NCI-H1092 treated with DMSO at 0.1 percent for 48 hours (cell line): ENCODE measurements at places on chromosomes 16 and 17.

DNA sequence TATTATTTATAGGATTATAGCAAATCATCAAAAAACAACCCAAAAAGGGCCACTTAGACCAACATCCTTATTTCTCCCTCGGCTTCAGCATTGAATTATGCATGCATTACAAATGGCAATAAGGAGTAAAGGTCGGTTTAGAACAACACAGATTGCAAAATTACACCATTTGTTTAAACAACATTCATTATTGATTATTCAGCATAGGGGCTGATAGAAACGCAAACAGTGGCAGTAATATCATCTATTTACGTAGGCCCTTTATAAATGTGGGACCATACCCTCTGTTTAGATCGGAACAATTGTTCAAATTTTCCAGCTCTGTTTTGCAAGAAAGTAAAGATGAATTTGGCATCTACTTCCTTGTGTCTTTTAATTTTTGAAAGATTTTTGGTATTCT is 153.3 kb downstream of the WWOX start:
- DNase-seq, result peak; percentile 34

DNA sequence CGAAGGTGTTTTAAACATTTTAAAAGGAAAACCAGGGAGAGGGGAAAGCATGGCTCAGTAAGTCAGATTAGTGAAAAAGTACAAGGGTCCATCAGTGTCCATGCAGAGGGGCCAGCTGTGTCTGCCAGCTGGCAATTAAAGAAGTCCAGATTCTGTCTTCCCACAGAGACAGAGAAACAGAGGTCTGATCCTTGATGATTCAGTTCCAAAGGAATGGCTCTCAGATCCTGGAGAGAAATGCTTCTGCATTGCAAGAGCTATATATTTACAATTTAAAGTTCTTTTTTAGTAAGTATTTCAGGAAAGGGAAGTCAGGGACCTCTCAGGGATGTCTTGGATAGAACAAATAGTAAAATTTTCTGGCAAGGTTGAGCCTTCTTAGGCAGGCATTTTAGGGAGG is 56.2 kb downstream of the HSD17B2 start:
- DNase-seq, result no peak

GRCh38 chr17:50558941-50559614 is 1.4 kb upstream of the CACNA1G start:
- DNase-seq, result no peak

DNA sequence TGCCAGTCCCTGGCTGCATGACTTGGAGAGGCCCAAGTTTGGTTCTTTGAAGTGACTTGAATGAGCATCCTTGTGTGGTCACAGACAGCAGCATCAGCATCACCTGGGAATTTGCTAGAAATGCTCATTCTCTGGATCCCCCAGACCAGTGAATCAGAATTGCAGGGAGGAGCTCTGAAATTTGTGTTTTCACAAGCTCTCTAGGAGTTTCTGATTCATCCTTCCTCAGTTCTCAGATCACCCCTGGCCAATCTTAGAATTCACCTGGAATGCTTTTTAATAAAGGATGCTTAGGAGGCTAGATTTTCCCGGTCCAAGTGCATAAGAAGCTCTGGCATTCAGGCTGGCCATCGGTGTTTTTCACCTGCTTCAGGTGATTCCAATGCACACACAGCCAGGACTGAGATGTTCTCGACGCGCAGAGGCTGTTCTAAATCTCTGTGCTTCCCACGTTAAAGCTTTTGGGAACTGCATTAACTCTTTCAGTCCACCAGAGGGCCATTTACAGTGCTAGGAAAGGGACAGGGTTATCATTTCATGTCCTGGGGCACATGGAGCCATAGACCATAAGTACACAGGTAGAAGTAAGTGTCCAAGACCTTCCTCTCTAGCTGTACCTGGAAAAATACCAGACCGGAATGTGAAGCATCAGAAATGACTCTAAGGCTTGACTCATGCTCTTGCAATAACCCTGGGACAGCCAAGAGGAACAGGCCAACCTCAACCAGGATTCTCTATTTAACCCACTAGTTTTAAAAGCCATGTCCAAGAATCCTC is 85.7 kb upstream of the XYLT1 start:
- peak; percentile 2 for DNase-seq

DNA sequence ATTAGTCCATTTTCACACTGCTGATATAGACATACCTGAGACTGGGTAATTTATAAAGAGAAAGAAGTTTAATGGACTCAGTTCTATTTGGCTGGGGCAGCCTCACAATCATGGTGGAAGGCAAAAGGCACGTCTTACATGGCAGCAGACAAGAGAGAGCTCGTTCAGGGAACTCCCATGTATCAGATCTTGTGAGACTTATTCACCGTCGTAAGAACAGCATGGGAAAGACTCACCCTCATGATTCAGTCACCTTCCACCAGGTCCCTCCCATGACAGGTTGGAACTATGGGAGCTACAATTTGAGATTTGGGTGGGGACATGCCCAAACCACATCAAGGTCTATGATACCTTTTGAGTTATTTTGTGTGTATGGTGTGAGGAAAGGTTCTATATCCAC is 66.9 kb downstream of the METRNL start:
- DNase-seq, result no peak

GRCh38 chr16:89581045-89581695 is 5.6 kb downstream of the CPNE7 start:
- DNase-seq, result no peak

DNA sequence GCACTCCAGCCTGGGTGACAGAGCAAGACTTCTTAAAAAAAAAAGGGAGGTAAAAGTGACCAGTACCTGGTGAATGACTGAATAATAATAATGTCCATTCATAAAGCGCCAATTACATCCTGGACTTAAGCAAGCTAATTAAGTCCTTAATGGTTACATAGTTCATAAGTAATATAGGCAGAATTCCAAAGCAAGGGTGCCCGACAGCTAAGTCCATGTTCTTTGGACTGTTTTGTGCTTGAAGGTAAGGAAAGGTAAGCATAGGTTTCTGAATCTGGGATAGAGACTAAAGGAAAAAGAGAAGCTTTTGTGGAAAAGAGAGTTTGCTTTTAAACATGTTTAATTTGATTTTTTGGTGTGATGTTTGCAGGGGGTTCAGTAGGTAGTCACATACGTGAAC is 9.8 kb downstream of the POLR2A start:
- DNase-seq, result no peak

DNA sequence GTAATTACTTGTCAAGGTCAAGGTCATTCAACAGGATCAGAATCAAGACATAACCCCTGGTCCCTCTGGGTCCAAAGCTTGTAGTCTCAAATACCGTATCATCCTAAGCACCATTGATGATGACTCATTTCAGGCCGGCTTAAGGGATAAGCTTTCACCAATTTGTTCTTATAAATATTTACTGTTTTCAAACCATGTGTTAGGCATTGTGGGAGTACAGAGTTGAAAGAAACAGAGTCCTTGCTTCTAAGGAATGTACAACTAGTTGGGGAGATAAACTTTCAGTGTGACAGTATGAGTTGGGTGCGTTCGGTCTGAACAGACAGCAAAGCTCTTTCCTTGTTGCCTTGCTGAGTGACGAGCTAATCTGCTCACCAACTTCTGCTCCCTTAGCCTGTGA is 183.5 kb upstream of the MAF start:
- no peak for DNase-seq

- DNase-seq, result no peak
These were observed 403.8 kb downstream of the SEC14L1 start for GRCh38 chr17:77544347-77545110.

DNA sequence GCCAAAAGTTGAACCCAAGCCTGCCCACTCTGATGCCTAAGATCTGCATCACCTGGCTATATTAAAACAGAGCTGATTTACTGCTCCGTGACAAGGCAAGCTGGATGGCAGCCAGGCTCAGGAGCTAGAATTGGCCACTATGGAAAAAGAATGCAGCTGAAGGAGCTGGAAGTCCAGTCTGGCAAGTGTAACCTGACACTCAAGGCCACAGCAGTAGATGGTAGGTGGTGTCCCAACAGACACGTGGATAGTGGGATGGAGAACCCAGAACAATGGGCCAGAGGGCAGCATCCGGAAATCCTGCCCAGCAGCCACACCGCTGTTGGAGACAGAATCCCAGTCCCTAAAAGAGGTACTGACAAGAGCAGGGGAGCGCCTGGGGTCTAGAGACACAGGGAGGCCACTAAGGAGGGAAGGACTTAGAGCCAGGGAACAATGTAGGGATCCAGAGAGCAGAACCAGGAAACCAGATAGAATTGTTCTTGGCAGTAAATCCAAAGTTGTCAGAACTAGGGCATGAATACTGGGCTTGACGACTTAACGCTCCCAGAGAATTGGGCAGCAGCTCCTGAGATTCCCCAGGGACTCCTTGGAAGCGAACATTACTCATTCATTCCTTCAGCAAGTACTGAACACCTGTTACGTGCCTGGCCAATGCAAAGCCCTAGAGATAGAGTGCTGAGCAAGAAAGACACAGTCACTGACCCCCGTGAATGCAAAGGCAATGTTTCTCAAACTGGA is 85.7 kb downstream of the CDYL2 start:
- DNase-seq, result no peak

DNA sequence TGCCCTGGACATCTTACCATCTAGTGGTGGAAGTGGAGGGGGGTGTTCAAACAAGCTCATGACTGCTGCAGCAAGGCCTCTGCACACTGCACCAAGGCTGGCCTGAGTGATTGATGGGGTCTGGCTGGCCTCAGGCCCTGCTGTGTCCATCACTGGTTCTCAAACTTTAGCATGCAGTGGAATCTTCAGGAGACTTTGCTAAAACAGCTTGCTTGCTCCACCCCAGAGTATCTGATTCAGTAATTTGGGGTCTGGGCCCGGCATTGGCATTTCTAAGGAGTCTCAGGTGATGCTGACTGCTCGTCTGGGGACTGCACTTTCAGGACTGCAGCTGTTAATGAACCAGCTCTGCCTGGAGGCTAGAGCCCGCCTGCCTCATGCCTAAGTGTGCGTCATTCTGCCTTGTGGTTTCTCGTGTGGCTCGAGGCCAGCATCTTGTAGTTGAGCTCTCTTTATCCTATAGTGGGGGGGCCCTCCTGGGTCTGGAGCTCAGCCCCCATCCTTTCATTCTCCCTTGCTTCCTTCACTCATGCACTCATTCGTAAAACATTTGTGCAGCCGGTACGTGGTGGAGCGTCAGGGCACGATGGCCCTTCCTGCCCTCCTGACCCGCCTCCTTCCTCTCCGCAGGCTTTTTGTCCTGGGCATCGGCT is 4.1 kb downstream of the MGAT5B start:
- DNase-seq, result no peak

DNA sequence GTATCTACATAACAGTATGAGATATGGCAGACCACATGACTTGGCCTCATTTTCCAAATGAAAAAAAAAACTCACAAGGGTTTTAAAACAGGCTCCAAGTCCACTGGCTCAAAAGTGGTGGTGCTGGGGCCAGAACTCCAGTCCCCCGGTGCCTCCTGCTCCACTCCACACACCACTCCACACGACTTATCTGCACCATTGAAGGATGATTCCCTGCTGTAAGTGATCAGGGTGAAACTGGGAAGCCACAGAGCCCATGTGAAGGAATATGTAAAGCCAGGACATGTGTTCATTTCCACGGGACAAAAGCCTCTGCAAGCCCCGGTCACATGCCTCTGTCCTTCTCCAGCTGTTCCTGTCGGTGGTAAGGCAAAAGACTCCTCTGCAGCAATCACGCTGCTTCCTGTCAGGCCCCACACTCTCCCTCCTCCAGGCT is 97.2 kb downstream of the ZNF18 start:
- no peak for DNase-seq

GRCh38 chr17:3973495-3974137 is 9.4 kb upstream of the ATP2A3 start:
- no peak for DNase-seq

GRCh38 chr16:80440667-80441066 is 100.1 kb upstream of the DYNLRB2 start:
- DNase-seq, result no peak

- DNase-seq, result no peak
These were observed 14.6 kb upstream of the DHRS13 start for GRCh38 chr17:28917465-28917864.

DNA sequence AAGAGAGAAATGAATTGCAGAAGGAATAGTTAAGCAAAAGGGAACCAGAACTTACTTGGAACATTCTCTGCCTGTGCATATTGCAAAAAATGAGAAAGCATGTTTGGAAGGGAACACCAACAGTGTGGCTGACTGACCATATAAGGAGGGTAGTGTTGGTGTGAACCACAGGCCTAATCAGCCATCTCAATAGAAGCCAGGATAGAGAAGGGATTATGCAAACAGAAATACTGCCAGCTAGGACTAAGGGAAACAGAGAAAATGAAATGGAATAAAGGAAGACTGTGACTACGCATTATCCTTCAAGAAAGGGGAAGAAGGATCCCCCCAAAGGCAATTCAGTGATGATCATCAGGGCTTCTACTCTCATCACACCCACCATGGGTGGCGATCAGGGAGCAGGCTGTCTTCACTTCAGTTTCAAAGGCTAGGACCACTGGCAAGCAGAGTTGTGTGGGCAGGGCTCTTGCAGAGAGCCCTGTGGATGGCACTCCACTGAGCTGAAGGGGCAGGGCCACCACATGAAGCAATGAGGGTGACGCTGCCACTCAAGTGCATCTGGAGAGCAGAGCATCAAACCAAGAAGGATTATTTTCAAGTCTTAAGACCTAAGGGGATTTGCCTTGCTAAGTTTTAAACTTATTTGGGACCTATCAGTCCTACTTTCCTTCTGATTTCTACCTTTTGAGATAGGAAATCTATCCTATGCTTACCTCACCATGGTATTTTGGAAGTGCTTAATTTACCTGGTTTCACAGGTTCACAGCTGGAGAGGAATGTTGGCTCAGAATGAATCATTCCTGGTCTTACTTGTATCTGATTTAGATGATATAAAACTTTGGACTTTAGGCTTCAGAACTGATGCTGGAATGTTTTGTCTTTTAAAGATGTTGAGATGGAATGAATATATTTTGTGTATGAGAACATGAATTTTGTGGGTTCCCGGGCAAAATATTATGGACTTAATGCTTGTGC is 140.5 kb downstream of the SSH2 start:
- DNase-seq, result no peak

DNA sequence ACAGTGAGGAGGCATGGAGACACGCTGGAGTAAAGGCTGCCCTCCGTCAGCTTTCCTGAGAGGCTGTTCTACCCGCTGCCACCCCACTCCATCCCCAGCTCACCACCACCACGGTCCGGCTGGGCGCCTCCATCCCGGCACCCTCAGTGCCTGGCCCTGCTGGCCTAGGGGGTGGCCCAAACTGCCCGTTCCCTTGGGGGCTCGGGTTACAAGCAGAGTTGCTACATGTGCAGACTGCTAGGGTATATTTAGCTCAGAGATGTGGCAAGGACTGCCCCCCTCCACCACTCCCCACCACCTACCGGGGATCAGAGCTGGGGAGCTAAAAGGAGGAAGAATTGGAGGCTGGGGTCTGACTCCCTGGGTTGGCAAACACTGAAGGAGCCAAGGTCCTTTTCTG is 4.1 kb downstream of the CACNB1 start:
- no peak for DNase-seq

DNA sequence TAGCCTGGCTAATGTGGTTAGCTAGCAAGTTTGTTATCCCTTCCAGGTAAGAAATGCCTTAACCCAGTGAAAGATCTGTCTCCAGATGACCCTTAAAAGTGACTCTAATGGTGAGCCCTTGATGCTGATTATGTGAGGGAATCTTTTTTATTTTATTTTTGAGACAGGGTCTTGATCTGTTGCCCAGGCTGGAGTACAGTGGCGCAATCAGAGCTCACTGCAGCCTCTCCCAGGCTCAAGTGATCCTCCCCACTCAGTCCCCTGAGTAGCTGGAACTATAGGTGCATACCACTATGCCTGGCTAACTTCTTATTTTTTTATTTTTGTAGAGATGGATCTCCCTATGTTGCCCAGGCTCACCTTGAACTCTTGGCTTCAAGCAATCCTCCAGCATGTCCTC is 10.8 kb upstream of the HP start:
- no peak for DNase-seq
